Kasumi-1 (cell line): ENCODE measurements at places on chromosomes 4 and X.
A peak's percentile ranks its signal among the peaks of the same experiment; 100 is the strongest.

GRCh38 chrX:19990151-19990555 lies 708 bp downstream of the BCLAF3 start:
- DNase-seq = peak; percentile 7

DNA sequence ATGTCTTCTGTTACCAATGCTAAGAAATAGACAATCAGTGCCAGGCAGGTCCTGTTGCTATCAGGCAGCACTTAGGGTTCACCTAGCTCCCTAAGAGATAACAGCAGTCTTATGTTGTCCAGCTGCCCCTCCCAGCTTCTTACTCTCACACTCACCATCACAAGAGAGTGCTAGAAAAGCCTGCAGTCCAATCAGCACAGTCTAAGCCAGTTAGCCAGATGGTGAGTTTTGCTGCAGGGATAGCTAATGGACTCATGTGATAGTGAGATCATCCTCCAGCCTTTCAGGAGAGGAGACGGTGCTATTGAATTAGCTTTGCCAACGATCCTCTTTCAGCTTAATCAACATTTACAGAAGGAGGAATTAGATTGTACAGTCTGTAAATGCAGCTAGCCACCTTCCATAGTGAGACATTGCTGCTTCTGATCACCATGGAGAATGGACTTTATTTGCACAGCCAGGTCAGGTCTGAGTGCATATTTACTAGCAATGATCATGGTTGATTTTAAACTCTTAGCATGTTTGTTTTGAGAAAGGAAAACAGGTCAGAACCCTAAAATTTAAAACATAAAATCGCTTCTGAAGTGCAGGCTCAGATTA lies 438.3 kb downstream of the CENPC start:
- no peak for DNase-seq

DNA sequence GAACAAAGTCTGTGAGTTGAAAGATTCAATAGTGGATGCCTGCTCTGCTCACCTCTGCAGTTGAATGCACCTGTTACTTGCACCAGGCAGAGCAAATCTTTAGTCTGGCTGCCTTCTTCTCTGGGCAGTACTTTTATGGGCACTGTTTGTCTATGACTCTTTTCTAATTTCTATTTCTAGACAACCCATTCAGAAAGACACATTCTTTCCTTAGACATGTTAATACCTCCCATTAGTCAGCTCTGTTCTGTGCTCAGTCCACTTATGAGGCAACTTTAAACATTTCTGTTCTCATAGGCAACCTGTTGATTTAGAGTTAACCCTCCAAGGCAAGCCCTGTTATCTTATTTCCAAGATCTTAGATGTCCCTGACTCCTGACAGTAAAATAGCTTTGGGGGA lies 108.9 kb downstream of the SYNPO2 start:
- no peak for DNase-seq

- no peak for DNase-seq
Observed at GRCh38 chr4:156830351-156830750, 141.2 kb downstream of the PDGFC start.

DNA sequence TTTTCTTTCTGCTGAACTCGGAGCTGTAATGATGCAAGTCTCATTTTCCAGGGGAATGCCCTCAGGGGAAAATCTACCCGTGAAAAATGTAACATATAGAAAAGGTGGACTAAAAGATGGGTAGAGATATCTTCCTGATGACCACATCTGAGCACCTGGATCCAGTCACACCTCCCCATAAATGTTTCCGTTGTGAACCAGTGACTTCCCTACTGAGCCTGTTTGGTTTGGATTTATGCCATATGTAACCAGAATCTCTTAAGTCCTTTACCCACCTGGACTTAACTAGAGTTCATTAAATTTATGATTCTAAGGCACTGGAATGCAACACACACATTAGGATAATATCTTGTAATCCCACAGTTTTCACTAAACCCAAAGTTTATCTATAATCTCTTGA lies 171.1 kb downstream of the ZNF330 start:
- no peak for DNase-seq

DNA sequence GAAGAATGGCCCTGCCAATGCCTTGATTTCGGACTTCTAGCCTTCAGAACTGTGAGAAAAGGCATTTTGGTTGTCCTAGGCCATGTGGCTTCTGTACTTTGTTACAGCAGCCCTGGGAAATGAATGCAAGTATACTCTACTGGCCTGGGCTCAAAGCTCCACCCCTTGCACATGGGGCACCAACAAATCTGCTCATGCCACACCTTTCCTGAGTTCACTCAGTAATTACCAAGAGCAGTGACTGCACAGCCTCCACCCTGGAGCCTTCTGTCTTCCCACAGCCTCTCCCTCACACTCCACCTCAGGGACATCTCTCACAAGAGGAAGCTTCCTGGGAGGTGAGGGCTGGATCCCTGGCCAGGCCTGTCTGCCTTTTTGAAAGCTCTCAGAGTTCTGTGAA lies 29.1 kb upstream of the GAB1 start:
- no peak for DNase-seq

- DNase-seq = no peak
Observed at GRCh38 chrX:31280580-31280979, 208.7 kb upstream of the FTHL17 start.

DNA sequence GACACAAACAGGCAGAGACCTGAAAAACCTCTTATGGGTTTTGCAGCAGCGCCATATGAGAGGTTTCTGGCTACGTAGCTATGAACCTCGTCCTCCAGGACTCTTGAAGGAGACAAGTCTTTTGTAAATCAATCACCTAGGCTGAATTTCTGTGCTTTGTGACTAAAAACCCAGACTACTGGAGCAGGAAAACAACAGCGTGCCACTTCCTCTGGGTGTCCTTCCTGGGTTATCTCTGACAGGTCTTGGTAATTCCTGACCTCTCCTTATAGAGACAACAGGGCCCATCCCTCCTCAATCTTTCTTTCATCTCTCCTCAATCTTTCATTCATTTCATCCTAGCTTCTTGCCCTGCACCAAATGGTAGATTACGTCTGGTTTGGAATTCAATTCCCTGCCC lies 5.7 kb downstream of the S100P start:
- no peak for DNase-seq

- no peak for DNase-seq
Observed at GRCh38 chr4:73682508-73682907, 57.9 kb upstream of the CXCL8 start.

DNA sequence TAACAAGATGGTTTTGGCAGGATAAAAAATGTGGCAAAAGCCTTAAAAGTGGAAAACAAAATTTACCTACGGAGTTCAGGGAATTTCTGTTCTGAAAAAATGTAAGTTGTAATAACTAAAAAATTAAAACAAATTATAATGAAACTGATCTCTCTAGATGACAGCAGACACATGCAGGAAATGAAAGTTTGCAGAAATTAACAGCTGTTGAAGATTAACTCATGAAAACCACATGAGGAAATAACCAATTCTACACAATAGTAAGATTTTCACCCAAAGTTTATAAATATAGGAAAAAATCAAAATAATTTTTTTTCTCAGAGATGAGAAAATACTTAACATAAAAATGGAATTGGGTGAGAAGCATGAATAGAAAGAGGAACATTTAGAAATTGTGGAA lies 47.5 kb upstream of the UGT2B15 start:
- no peak for DNase-seq

DNA sequence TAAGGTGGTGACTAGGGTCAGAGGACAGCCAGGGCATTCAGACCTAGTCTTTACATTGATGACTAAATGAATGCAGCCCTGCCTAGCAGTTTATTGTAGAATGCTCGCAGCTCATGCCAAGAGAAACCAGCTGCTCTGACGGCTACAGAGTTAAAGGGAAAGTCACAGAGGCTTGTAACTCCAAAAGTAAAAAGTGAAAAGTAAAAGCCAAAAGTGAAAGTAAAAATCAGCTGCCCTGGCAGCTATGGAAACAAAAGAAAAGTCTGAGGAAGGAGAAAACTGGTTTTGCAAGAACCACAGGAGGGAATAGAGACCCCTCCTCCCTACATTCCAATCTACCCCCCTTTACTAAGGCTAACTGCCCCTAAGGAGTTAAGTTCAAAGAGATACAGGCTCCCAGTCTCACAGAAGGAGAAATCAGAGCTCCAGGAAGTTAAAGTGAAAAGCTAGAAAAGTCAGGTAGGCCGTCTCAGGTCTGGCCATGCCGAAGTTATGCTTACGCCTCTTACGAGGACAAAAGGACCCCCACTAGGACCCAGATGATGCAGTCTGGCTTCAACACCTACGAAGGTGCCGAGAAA lies 6.0 kb downstream of the GAGE10 start:
- no peak for DNase-seq

- no peak for DNase-seq
Observed at GRCh38 chr4:159238631-159239030, 135.8 kb downstream of the RAPGEF2 start.

GRCh38 chr4:163582703-163583102 lies 88.2 kb downstream of the TMA16 start:
- DNase-seq = no peak

DNA sequence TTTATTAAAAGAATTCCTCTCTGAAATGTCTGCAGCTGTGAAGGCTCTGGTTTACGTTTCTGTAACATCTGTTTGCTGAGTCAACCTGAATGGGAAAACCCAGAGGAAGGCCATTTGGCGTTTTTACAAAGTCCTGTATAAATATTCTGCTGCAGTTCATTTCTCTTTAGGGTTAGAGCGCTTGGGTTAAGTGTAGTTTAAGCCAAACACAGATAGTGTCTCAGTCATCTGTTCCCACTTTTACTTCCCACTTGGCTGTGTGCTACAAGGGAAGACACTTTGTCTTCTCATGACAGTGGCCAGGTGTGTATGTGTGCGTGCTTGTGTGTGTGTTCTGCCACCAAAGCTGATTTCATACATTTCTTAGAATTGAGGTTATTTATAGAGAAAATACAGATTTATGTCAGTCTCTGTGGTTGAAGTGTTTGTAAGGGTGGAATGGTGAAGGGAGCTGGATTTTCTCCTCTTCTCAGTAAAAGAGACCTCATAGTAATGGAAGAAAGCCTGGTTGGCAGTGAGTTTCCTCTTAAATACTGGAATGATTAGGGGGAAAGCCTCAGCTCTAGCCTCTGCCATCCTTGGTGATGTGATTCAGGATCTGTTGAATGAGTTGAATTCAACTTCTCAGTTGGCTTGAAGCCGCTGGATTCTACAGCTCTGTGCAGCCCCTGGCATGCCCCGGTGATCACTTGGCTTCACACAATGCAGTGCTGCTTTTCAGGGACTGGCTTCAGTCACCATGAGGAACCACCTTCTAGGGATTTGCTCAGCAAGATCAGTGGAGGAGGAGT lies 50.6 kb downstream of the JADE1 start:
- DNase-seq = no peak

DNA sequence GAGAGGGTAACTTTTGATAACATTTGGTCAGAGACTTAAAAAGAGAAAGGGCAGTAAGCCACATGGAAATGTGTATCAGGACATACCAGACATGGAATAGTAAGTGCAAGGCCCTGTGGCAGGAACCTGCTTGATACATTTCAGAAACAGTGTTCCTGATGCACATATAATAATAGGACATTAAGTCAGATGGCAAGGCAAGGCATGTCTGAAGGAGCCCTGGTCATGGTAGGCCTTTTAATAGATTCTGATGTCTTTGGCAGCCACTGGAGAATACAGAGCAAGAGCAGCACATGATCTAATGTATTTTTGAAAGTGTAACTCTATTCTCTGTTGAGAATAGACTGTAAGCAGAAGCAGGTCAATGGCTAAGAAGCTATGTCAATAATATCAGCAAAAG lies 279.7 kb downstream of the CAMK2D start:
- no peak for DNase-seq

GRCh38 chr4:77605210-77605902 lies at the start of gene CXCL13:
TSS of gene CXCL13 (plus strand) at chr4:77605820. CDS start at chr4:77605866, 46 bp downstream.
- DNase-seq = no peak

GRCh38 chr4:116024954-116025708 lies 911.7 kb upstream of the NDST4 start:
- no peak for DNase-seq

DNA sequence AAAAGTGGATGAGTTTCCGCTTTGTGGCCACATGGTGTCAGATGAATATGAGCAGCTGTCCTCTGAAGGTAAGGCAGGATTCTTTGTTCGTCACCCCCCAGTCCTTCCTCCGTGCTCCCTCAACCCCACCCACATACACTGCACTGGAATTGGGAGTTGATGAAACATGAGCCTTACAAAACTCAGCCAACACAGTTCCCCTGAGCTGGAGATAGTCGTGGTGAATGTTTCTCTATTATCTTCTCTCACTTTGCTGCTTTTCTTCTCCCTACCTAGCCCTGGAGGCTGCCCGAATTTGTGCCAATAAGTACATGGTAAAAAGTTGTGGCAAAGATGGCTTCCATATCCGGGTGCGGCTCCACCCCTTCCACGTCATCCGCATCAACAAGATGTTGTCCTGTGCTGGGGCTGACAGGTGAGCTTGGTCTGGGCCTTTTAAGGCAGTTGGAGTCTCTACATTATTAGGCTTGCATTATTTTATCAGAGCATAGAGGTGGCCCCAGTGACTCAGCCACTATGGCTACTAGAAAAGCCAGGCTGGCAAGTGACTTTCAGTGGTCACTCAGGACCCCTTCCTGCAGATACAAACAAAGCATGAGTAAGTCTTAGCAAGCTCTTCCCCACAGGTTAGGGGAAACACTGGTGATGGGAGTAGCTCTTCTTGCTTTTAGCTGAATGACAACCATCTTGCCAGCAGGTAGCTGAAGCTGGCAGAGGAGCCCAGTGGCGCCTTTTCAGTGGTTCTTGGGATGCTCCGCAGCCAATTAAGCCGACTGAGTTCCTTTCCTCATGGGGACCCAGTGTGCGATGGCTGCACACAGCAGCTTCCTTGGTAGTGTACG lies 1.6 kb downstream of the RPL10 start:
- no peak for DNase-seq

DNA sequence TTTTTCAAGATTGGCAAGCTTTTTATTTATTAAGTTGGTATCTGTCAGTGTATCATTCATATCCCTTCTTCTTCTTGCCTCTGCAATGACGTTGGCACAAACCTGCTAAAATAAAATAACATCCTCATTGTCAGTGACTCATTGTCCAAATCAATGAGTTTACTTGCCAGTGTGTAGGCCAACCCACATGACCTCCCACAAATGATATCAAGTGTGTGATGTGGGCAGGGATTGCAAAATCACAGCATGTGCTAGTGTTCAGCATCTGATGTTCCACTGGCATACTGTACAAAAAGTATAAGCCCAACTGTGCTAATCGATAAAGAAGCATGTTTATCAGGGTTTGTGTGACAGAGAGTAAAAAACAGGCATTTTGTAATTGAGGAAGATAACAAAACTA lies 25.5 kb downstream of the GPAT3 start:
- DNase-seq = no peak

GRCh38 chr4:186859420-186859819 lies 135.8 kb upstream of the FAT1 start:
- no peak for DNase-seq

DNA sequence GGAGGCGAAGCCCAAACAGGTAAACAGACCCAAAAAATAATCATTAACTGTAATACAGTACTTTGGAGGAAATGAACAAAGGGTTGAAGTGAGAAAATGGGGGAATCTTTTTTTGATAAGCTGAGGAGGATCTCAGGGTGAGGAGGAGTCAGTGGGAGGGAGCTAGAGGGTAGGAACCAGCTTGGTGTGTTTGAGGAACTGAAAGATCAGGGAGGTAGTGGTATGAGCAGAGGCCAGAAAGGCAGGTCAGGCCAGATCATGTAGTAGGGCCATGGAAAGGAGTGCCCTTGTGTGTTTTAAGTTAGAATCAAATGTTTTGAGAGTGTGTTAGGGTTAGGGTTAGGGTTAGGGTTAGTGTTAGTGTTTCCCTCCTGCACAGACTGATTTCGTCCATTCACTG lies 48.8 kb downstream of the PPP2R2C start:
- no peak for DNase-seq
